Activated CD4-positive, CD25-positive, alpha-beta regulatory T cell (primary cell): ENCODE measurements at places on chromosomes 13 and 19.
A peak's percentile ranks its signal among the peaks of the same experiment; 100 is the strongest.

DNA sequence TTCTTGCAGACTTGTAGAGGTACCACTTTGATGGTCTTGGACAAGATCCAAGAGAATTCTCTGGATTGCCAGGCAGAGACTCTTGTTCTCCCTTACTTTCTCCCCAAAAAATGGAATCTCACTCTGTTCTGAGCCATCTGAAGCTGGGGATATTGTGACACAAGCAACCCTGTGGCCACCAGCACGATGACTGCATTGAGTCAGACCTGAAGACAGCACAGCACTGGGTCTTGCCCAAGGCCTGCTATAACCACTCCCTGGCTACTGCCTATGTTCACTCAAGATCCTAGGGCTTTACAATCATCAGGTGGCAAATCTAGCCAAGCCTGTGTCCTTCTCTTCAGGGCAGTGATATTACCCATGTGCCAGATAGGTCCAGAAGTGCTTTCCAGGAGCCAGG, 202.5 kb upstream of the SERP2 start:
- no peak for DNase-seq

GRCh38 chr19:13842291-13843103, 34.4 kb upstream of the NANOS3 start:
- peak; percentile 49 for DNase-seq

GRCh38 chr19:3655402-3656072, 28.9 kb upstream of the CACTIN start:
- no peak for DNase-seq

DNA sequence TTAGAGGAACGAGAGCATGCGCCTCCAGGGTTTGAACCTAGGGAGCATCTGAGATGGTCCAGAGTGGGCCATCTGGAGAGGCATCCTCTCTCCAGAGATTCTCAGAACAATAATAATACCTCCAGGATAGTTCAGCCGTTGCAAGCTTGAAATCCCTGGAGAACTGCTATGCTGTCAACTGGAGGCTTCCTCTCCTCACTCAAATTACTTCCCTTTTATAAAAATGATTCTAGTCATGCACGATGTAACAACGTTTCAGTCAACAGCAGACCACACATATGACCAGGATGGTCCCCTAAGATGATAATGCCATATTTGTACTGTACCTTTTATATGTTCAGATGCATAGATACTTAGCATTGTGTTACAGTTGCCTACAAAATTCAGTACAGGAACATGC, 108.7 kb downstream of the SHISA2 start:
- DNase-seq, result no peak

GRCh38 chr19:10681658-10682057, 19.6 kb upstream of the QTRT1 start:
- no peak for DNase-seq

DNA sequence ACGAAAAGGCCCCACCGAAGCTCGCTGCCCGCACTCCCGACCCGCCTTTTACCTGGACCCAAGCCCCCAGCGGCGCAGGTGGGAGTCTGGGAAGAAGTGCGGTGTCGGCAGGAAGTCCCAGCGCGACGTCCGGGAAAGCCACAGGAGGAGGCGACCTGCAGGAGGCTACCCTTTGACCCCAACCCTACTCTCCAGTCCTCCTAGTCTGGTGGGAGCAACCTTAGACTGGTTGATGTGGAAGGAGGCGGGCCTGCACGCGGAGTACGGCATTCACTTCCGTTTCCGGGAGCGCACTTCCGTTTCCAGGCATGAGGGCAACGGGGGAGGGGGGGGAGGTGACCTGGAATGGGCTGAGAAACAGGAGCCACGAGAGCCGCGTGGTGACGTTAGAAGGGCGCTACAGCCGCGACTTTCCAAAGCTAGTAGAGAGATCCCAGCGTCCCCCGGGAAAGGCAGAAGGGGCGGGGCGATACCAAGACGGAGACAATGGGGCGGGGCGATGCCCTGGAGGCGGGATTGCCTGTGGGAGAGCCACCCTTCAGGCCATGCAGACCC, 28.5 kb downstream of the ZNF266 start:
- DNase-seq, result peak; percentile 16

DNA sequence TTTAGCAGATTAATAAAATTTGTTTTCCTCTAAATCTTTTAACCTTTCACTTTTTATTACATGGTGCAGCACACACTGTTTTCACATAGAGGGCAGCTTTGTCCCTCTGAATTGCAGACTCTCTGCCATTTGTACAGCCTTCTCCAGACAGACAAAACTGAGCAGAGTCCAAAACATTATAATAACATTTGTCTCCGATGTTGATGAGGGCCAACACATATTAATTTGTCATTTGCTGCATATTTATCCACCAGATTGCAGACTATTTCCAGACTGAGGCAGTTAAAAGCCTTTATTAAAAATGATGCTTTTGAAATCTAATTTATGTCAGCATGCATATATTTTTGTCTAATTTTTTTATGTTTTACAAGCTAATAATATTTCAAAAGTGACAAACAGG, 1251.9 kb upstream of the SLC10A2 start:
- DNase-seq, result no peak

- no peak for DNase-seq
These were observed 410.0 kb downstream of the FGF9 start for GRCh38 chr13:22080832-22081231.

DNA sequence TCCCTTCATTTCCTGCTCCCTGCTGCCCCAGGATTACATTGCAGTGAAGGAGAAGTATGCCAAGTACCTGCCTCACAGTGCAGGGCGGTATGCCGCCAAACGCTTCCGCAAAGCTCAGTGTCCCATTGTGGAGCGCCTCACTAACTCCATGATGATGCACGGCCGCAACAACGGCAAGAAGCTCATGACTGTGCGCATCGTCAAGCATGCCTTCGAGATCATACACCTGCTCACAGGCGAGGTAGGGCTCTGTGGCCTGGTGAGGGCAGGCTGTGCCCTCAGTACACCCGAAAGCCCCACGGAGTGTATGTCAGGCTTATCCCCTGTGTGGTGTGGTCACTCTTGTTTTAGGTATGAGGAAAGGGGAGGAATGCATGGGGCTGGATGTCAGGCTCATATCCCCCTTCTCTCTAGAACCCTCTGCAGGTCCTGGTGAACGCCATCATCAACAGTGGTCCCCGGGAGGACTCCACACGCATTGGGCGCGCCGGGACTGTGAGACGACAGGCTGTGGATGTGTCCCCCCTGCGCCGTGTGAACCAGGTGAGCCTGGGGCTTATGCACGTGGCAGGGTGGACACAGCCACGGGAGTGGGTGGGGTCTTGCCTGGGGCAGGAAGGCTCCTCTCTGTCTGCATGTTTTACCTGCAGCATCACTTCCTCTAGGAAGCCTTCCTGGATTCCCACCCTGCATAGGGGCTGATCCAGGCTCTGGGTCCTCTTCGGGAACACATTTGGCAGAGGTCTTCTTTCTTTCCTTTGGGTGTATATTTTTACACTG, 2.3 kb upstream of the RNF225 start:
- no peak for DNase-seq

DNA sequence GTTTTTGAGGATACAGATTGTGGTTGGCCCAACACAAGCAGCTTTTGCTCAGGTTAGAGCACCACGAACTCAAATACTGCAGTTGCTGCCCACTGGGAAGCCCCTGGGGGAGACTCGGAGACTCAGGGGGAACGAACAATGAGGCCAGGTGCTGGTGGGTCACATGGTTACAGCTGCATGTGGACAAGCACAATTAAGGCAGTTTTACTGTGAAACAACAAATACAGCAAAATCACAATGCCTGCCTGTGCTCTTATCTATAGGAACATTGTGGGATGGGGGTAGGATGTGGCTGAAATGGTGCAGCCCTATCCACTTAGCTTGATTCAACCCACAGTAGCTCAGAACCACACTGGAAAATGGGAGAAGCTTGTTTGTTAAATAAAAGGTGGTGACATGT, 119.7 kb upstream of the SPATA13 start:
- DNase-seq, result no peak

DNA sequence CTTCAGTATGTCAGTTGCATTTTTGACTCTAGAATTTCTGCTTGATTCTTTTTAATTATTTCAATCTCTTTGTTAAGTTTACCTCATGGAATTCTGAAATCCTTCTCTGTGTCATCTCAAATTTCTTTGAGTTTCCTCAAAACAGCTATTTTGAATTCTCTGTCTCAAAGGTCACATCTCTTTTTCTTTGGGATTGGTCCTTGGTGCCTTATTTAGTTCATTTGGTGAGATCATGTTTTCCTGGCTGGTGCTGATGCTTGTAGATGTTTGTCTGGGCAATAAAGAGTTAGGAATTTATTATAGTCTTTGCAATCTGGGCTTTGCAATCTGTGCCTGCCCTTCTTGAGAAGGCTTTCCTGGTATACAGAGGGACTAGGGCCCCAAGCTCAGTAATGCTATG, 18.5 kb upstream of the KBTBD7 start:
- no peak for DNase-seq

DNA sequence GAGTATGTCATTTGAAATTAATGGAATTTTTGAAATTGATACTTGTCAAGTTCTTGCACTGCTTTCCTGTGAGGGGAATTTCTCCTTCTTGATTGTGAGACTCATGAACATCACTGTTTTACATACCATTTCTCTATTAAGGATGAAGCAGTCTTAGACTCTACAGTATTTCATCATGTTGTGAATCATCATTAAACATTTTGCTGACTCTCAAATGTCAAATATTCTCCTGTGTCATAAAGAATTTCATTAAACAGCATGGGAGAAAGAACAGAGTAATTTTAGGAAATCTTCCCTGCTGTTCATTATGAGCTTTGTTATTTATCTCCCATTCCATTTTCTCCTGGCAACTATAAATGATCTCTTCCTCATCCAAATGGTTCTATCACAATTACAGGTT, 729.0 kb downstream of the PCDH9 start:
- no peak for DNase-seq
